CD4-positive, alpha-beta T cell treated with Interleukin-21 for 1 hour (primary cell): ENCODE measurements at places on chromosomes 3 and 15.
A peak's percentile ranks its signal among the peaks of the same experiment; 100 is the strongest.

DNA sequence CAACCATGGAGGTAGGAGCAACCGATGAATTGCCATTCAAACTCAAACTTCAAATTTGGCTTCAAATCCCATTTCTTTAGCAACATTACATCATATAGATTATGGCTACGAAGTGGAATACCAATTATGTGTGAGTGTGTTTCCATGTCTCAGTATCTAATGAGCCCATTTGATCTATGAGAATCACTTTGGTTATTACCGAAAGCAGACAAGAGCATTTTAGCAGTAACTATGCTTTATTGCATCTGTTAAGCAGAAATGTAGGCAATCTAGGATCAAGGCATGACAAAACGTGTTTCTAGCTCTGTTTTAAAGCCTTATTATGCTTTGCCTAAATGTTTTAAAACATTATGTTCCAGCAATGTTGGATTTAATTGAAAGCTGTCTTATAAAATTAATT is 581.9 kb upstream of the TGFBR2 start:
- DNase-seq, result no peak

DNA sequence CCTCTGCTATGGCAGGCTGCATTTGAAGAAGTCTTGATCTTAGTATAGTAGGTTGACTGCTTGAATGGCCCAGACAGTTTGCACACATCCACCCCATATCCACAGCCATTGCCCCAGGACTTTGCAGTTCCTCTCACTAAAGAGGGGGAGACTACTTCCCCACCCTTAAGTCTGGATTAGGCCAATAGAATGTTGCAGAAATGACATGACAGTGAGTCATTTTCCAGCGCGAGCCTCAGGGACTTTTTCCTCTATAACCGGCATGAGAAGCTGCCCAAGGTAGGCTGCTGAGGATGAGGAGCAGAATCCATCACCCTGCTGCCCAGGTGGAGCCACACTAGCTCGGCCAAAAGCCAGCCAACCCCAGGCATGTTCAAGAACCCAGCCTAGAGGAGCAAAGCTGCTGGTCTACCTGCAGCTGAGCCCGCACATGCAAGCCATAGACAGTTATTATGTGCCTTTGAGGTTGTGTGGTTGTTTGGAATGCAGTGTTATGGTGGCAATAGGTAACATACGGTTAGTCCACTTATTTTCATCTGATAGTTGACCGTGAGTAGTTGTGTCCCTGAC is 113.9 kb downstream of the TLE3 start:
- DNase-seq, result no peak

DNA sequence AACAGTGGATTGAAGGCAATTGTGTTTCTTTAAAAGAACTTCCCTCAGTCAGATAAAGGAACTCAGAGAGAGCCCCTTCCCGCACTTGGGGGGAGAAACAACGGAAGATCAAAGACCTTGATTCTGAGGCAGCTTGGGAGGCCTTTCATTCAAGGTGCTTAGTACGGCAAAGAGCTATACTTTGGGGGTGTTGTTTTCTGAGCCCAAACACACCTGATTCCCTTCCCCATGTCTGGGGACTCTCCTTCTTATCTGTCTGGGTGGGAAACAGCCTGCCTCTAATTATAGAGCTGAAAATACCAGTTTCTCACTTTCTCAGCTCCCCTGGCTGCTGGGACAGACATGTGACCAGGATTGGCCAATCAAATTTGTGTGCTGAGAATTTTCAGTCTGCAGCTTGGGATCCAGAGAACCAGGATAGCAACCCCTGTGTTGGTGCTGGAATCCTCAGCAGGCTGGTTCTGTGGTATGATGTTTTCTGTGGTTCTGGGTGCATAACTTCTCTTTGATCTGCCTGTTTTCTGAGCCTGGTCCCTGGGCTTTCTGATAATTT is 19.4 kb upstream of the IQCF6 start:
- no peak for DNase-seq

- DNase-seq, result no peak
Measured at GRCh38 chr3:14413381-14414071, 11.1 kb downstream of the SLC6A6 start.

DNA sequence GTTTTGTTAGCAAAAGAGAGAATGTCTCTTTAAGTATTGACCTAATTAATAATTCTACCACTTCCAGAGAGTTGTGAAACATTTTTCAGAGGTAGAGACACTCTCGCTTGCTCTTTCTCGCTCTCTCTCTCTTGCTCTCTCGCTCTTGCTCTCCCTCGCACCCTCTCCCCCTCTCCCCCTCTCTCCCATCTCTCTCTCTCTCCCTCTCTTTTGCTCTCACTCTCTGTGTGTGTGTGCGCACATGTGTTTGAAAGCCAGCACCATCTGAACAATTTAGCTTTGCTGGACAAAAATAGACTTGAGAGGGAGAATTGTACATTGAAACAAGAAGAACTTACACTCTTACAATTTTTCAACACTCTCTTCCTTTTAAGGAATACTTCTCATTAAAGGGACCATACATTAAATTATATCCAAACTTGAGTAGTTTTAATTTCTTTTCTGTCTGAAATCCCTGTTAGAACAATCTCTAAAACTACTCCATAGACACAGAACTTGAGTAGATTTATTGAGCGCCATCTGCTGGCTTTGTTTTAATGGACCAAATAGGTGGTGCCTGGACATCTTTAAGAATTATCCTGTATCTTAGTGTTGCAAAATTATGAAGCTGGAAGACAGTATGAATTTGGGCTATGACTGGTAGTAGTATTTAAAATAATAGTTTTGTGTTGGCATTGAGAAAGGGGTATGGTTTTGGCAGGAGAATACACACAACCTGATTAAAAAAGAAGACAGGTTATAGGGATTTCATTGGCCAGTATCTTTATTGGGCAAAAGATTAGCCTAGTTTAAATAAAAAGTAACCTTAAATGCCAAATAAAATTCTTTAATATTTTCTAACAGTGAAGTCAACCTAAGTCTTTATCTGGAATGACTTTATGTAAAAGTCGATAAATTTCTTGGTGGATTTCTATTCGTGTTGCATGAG is 124.6 kb downstream of the AKAP13 start:
- DNase-seq, result peak; percentile 60

GRCh38 chr3:150385296-150386242 is 22.5 kb upstream of the TSC22D2 start:
- peak; percentile 39 for DNase-seq

- DNase-seq, result peak; percentile 76
Measured at GRCh38 chr15:73950831-73951561, 24.7 kb downstream of the LOXL1 start.

DNA sequence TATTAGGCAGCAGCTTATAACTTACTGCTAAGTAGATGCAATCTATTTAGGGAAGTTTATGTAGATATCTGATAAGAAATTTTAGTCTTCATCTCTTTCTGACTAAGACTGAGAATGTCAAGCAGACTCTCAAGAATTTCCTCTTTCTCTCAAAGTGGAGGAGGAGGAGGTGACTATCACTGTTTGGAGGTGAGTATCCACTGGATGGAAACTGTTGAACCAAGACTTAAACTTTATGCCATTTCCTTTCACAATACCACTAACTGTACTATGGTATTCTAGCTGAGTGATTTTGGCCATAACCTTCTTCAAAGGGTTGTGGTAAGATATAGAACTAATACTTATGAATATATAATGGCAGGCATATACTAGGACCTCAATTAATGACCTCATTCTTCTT is 64.6 kb downstream of the TPRG1 start:
- no peak for DNase-seq

- no peak for DNase-seq
Measured at GRCh38 chr3:54773271-54773670, 154.6 kb downstream of the LRTM1 start.

- DNase-seq, result no peak
Measured at GRCh38 chr3:110654843-110655502, 416.6 kb upstream of the NECTIN3 start.

- no peak for DNase-seq
Measured at GRCh38 chr3:28915741-28916500, 364.9 kb upstream of the RBMS3 start.

DNA sequence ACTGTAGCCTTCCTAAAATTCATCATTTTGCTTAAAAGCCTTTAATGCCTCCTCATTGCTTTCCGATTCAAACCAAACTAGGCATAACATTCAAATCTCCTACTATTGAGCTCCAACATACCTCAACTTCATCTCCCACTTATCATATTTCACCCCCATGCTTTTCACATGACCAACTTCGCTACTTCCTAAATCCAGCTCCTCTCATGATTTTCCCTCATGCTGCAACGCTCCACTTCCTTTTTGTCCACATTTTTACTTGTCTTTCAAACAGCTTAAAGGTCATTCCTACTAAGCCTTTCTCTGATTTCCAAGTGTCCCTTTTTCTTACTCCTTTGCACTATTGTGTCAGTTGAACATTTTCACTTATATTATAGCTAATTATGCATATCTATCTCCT is 20.3 kb upstream of the ANXA2 start:
- DNase-seq, result no peak

DNA sequence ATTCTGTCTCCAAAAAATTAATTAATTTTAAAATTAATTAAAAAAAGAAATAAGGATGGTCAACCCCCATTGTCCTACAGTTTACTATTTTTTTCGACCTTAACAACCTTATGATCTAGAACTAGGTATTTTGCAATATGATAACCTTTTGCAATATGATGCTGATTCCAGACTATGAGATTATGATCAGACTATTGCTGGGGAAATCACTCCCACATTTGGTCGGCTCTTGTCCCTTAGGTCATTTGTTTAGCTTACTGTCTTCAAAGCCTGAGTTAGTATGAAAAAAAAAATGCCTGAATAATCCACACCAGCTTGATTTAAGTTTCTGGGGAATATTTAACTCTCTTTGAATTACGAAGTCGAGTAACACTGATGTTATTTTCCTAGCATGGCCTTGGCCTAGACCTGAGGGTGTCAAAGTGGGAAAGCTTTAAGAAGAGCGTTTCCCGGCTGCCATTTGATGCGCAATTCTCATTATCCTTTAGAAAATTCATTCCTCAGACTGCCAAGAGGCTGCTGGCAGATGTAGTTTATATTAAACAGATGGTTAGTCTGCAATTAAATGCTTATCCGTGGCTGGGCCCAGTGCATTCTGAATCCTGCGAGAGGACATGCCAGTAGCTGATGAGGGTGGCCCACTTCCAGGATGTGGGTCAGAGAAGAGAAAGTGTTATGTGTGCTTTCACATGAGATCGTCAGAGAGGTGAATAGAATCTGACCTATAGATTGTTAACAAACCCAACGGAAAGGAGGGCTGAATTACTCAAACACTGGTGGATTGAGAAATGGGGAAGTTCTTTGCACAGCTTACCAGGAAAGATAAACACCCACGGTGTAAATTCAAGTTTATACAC is 496.0 kb upstream of the THBS1 start:
- no peak for DNase-seq

- no peak for DNase-seq
Measured at GRCh38 chr15:88376574-88377174, 90.5 kb downstream of the MRPL46 start.

DNA sequence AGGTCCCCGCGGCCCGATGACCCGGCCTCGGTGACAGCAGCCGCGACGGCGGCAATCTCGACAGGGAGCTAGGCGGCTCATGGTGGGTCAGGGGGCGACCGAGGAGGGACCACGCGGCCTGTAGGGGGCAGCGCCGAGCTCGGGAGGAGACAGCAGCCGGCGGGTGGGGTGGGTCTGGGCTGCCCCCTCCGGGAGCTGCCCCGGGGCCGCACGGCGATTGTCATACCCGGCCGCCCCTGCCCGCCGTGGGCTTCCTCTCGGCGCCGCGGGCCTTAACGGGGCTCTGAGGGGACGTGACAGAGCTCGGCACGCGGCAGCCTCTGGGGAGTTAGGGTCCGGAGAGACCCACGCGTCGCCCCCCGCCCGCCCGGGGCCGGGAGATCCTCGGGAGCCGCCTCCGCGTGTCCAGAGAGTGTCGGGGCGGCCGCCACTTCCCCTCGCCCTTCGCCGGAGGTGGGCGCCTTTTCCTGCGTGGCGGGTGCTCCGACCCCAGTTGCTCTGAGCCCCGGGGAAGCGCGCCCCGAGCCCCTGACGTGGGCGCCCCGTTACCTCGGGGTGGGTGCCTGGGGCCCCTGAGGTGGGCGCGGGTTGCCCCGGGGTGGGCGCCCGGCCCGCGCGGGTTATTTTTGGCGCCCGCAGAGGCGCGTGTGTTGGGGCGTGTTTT is 539 bp upstream of the PLCL2 start:
- peak; percentile 75 for DNase-seq

GRCh38 chr3:46542344-46542743 is 23.8 kb downstream of the LRRC2 start:
- DNase-seq, result no peak

- DNase-seq, result peak; percentile 78
Measured at GRCh38 chr3:37974121-37975083, 16.2 kb upstream of the VILL start.

DNA sequence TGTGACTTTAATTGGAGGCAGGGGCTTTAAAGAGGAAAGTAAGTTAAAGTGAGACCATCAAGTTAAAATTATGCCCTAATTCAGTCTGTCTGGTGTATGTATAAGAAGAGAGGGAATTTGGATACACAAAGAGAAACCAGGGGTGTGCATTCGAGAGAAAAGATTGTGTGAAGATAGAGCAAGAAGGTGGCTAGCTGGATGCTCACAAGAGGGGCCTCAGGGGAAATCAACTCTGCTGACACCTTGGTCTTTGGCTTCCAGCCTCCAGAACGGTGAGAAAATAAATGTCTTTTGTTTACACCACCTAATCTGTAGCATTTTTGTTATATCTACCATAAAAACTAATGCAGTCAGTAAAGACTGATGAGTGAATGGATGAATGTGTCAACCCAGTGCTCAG is 907.3 kb upstream of the CFAP20DC start:
- no peak for DNase-seq

DNA sequence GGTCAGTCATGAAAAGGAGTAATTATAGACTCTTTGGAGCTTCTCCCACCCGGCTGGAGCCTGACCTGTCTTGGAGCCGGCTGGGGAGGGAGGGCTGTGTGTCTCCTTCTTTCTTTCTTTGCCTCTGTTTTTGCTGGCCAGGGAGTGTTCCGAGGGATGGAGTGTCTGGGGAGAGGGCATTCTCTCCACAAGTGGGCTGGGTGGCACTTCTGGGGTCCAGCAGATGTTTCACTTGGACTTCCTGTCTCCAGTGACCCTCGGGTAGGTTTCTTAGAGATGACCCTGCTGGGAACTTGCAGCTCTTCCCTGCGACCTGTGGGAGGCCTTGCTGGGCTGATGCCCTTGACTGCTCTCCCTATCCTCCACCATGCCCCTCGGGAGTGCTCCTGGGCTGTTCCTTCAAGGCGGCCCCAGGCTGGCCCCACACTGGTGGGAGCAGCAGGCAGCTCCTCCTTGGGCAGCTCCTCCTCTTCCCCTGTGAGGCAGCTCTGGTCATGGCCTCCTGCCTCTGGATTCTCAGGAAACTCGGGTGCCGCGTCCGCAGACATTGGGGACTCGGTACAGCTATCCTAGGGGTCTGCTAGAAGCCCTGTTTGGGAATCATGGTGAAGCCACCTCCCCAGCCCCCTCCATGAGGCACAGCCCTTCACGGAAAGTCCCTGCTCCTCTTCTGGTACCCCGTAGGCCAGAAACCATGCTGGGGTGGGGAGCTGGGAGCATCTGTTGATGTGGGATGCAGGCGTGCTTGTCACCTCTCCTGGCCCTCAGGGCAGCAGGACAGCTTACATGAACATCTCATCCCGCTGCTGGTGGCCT is 44.9 kb downstream of the APBA2 start:
- DNase-seq, result no peak
